ENCODE measurements at places on chromosomes 3 and 15. TPM values are rescaled to one million over a fixed set of nuclear protein-coding genes. Genes with fewer than 3 reads are reported as not detected.

GRCh38 chr3:44832965-44833364 lies 28.7 kb upstream of the TMEM42 start:
- no peak overlapping the region for H3K4me3 ChIP-seq
- H3K27ac ChIP-seq = no peak overlapping the region
- no peaks in the 10 kb centered on the region for H3K4me1 ChIP-seq

The LRRC2 gene
- 0.75 TPM for total RNA-seq

DNA sequence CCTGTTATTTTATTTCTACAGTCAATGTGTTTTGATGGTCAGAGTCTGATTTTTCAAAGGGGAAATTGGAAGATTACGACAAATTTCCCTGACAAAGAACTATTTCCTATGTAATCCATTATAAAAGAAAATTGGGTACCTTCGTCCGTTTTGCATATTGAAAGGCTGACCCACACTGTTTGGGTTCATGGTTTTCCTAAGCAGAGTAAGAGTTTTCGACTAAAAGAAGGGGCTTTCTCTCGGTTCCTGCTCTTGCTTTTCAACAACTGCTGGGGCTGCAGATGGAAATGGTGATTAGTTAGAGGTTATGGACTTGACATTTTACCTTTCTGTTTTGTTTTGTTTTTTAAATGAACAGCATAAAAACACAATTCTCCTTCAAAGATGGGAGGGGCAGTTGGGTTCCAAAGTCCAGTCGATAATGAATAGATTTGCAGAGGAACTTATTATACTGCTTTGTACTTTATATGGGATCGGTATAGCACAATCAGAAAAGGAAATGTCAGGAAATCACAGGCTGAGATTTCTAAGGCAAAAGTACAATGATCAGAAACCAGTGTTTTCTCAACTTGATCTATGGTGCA lies 978 bp downstream of the KCNMB2 start:
- H3K36me3 ChIP-seq = no peaks in the 10 kb centered on the region
- no peak overlapping the region for H3K27ac ChIP-seq
- H3K4me1 ChIP-seq = no peaks in the 10 kb centered on the region
- no peak overlapping the region for H3K4me3 ChIP-seq
- no peak for DNase-seq

- H3K27ac ChIP-seq = no peak overlapping the region
- DNase-seq = no peak
- H3K36me3 ChIP-seq = no peaks in the 10 kb centered on the region
- H3K4me1 ChIP-seq = peaks cover 2% of the 10 kb centered on the region
- peaks cover 13% of the 10 kb centered on the region for H3K27me3 ChIP-seq
- H3K4me3 ChIP-seq = no peak overlapping the region
These were observed 28.9 kb downstream of the PLA2G4D start for GRCh38 chr15:42065468-42065867.

DNA sequence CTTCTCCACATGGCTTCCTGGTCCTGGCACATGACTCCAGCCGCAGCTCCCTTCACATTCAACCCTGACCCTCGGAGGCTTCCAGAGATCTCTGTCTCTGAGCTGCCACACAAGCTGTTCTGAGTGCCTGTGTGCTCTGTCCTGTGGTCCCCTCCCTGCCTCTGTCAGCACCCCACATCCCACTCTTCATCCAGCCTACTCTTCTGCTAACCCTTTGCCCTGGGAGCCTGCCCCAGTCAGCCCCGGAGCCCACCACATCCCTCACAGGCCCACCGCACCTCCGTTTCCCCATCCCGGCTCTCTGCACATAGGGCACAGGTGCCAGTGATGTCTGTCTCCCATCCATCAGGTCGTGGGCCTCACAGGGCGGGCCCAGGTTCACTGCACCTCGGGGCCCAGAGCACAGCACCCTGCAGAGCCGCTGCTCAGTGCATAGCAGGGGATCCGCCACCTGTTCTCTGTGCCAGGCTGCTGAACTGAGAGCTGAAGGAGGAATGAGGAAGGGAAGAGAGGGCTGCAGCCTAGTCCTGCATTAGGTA lies 133.6 kb downstream of the UACA start:
- H3K27me3 ChIP-seq = peaks cover 28% of the 10 kb centered on the region
- H3K4me3 ChIP-seq = no peak overlapping the region
- peaks cover 24% of the 10 kb centered on the region for H3K4me1 ChIP-seq
- no peak for DNase-seq
- H3K36me3 ChIP-seq = no peaks in the 10 kb centered on the region
- H3K27ac ChIP-seq = no peak overlapping the region

DNA sequence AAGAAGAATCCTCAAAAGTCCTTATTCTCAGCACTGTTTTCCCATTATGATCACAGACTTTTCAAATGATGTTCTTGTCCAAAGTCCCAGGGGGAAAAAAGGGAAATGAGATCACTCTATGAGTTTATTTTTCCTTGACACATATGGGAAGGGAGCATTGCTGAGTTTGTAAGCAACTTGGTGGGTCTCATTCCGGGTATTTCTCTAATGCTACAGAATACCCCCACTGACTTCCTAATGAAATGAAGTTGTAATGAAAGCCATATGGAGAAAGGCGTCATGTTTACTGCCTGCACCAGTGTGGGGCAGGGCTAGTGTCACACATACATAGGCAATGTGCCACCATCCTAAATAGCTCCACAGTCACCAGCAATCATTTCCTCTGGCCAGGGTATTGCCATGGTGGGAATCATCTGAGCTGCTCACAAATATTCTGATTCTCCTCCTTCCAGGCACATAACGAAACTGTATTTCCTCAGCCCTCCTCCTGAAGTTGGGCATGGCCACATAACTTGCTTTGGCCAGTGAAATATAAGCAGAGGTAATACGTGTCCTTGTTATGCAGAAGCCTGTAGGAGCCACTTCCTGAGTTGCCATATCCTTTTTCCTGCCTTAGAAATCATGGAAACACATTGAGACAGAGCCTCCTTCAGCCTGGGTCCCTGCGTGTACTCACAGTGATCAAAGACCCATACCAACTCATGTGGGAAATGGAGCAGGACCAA lies 41.0 kb upstream of the C15orf61 start:
- peaks cover 4% of the 10 kb centered on the region for H3K36me3 ChIP-seq
- H3K4me3 ChIP-seq = no peak overlapping the region
- H3K27me3 ChIP-seq = no peaks in the 10 kb centered on the region
- H3K27ac ChIP-seq = no peak overlapping the region

DNA sequence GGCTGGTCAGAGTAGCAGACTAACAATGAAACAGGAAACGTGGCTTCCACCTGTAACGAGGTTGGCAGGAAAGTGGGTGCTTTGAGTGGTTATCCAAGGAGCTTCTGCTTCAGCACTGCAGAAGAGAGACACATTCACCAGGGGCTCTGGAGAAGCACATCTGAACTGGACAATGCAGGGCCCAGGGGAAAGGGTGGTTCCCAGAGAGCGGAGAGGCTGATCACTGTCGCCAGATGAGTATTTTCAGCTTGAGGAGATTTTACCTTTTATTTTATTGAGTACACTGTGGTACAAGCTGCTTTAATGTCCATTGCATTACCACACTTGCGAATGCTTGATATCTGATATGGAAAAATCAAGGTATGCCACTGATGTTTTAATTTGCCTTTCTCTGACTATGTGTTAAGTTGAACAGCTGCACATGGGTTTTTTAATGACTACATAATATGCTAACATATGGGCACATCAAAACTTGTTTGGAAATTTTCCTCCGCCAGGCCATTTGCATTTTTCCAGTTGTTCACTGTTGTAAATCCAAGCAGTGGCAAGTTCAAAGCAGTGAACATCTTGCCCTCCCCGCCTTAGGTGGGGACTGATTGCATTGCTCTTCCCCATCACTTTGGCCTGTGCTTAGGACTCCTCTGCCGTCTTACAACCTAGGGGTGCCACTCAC lies 52.1 kb downstream of the LRTM1 start:
- no peak overlapping the region for H3K4me3 ChIP-seq
- H3K27ac ChIP-seq = no peak overlapping the region
- no peak for DNase-seq
- no peaks in the 10 kb centered on the region for H3K27me3 ChIP-seq
- no peaks in the 10 kb centered on the region for H3K36me3 ChIP-seq

- no peaks in the 10 kb centered on the region for H3K36me3 ChIP-seq
- no peak overlapping the region for H3K4me3 ChIP-seq
- H3K27ac ChIP-seq = no peak overlapping the region
- H3K27me3 ChIP-seq = peaks cover 10% of the 10 kb centered on the region
- peaks cover 1% of the 10 kb centered on the region for H3K4me1 ChIP-seq
These were observed 26.8 kb downstream of the FBXW12 start for GRCh38 chr3:48398701-48399386.

The GABRG3 gene
- not detected for total RNA-seq

- H3K27ac ChIP-seq = no peak overlapping the region
- H3K4me3 ChIP-seq = no peak overlapping the region
- no peaks in the 10 kb centered on the region for H3K27me3 ChIP-seq
- no peak for DNase-seq
- no peaks in the 10 kb centered on the region for H3K4me1 ChIP-seq
- no peaks in the 10 kb centered on the region for H3K36me3 ChIP-seq
These were observed 873.1 kb downstream of the NSUN3 start for GRCh38 chr3:94935738-94936580.

The IGF1R gene
- 23.4 TPM for total RNA-seq

The AGBL1 gene
- not detected for total RNA-seq

- H3K27me3 ChIP-seq = peaks cover 7% of the 10 kb centered on the region
- H3K27ac ChIP-seq = no peak overlapping the region
- H3K4me3 ChIP-seq = no peak overlapping the region
- no peaks in the 10 kb centered on the region for H3K36me3 ChIP-seq
These were observed 119.0 kb downstream of the GOLIM4 start for GRCh38 chr3:167976516-167977361.

The TM4SF4 gene
- total RNA-seq = not detected

- no peak overlapping the region for H3K4me3 ChIP-seq
- H3K27me3 ChIP-seq = no peaks in the 10 kb centered on the region
- H3K27ac ChIP-seq = no peak overlapping the region
- H3K36me3 ChIP-seq = no peaks in the 10 kb centered on the region
These were observed 3.6 kb downstream of the HGD start for GRCh38 chr3:120678331-120678947.

GRCh38 chr3:149599236-149599635 lies 58.6 kb downstream of the WWTR1 start:
- H3K4me1 ChIP-seq = no peaks in the 10 kb centered on the region
- H3K4me3 ChIP-seq = no peak overlapping the region
- H3K27me3 ChIP-seq = no peaks in the 10 kb centered on the region
- no peaks in the 10 kb centered on the region for H3K36me3 ChIP-seq
